ENCODE measurements at places on chromosomes 16 and 17. TPM values are rescaled to one million over a fixed set of nuclear protein-coding genes. Genes with fewer than 3 reads are reported as not detected.

DNA sequence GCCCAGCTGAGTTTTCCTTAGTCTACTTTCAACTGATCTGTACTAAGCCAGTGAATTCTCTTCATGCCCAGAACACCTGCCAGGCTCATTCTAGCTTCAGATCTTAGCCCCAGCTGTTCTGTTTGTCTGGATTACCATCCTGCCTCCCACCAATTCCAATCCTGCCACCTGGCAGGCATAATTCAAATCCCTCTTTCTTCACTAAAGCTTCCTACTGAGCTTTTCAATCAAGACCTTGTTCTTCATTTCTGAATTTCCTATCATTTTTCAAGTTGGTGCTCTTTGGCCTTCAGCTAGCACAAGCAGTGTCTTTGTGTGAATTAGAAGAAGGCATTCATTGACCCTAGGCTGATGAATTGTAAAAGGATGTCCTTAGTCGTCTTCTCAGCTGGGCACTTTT, 357.6 kb downstream of the UTP18 start:
- DNase-seq, result no peak

GRCh38 chr16:85638695-85639409, 25.7 kb downstream of the GSE1 start:
- no peak for DNase-seq

DNA sequence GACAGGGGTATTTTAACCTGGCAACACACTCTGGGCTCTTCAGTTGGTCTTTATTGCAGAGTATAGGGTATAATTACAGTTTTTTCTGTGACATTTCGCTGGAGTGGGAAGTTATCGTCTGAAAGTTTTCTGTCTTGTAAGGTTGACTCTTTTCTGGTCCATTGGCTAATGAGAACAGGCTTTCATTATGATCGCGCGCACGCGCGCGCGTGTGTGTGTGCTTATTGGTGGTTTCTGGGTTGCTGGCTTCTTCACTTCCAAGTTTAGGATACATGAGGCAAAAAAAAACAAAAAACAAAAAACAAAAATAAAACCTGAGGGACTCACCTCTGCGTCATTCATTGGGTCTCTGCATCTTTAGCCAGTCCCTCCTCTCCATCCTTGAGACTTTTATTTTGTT, 68.7 kb upstream of the MYOCD start:
- no peak for DNase-seq

- no peak for DNase-seq
Measured at GRCh38 chr17:69457603-69458002, 43.1 kb downstream of the MAP2K6 start.

DNA sequence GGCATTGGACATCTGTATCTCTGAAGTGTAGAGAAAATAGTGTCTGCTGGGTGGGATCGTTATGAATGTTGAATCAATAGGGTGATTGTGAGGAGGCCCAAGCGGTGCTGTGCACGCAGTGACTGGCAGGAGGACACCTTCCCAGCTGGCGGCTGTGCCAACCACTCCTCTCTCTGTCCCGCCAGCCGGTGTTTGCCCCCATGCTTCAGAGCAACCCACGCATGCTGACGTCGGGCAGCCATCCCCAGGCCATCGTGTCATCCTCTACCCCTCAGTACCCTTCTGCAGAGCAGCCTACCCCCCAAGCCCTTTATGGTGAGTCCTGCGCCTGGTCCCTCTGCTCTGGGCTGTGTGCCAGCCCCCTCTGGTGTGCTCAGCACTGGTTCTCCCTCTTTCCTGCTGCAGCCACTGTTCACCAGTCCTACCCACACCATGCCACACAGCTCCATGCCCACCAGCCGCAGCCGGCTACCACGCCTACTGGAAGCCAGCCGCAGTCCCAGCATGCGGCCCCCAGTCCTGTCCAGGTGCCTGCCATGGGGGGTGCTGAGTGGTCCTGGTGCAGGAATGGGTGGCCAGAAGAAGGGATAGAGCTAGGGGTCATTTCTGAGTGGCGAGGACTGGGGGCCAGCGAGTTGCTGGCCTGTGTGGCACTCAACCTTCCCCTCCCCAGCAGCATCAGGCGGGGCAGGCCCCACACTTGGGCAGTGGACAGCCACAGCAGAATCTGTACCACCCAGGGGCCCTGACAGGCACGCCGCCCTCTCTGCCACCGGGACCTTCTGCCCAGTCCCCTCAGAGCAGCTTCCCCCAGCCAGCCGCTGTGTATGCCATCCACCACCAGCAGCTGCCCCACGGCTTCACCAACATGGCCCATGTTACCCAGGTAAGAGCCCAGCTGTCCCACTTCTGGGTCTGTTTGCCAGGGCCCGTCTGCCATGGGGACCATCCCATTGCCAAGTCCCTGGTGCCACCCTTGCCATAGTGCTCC, 11.0 kb downstream of the TUFM start:
- DNase-seq, result no peak

DNA sequence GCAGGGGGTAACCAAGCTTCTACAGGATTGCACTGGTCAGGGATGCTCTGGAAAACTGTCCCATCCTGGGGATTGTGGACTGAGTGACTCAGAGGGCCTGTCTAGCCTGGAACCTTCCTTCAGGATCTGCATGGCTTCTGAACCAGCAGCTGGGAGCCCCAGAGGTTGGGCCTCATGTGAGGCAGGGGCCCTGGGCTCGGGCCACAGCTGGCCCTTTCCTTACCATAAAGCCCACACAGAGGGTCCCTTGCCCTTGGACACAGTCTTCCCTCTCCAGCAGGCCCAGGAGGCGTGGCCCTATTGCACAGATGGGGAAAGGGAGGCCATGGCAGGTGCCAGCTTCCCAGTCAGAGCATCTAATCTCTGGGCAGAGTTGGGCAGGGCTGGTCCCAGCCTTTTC, 30.5 kb downstream of the ADCY7 start:
- DNase-seq, result no peak

DNA sequence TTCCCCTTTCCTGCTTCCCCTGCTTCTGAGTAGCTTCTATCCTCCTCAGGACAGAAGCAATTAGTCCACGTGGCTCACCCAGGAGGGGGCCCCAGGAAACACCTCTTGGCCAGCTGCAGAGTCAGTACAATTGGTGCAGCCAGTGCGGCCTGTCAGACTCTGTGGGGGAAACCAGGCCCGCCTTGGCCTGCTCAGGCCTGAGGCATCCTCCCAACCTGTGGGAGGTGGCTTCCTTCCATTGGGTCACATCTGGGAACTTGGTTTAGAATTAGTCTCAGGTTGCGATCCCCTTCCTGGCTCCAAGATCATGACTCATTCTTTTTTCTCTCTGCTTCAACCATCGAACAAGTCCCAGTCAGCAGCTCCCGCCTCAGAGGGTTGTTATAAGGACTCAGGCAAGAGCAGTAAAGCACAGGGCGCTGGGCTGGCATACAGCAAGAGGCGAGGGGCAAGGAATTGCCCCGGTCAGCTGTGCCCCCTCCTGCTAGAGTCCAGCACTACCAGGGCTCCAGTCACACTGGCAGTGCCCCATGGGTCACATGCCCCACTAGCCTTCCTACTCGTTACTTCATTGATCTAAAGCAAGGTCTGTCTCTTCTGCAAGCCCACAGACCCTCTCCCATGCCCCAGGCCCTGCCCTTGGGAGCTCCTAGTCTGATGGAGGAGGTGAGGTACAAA, 8.1 kb upstream of the EPX start:
- DNase-seq, result no peak

- DNase-seq, result no peak
Measured at GRCh38 chr16:4894276-4895150, 42.4 kb downstream of the PPL start.

GRCh38 chr16:81462683-81463082, 18.1 kb downstream of the CMIP start:
- DNase-seq, result no peak

DNA sequence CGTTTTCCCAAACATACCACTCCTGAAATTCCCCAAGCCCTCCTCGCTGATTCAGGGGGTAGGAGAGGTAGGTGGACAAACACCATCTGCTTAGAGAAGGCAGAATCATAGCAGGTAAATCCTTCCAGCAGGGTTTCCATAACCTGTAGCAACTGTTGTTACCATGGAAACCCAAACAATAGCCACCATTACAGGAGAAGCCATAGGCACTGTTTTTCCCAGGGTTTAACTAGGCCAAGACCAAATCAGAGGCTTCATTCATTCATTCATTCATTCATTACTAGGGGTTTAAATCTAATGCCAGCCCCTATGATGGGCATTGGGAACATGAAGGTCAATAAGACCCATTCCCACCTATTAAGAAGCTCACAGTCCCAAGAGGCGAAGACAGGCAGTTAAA, 25.5 kb upstream of the CIITA start:
- no peak for DNase-seq

- peak; percentile 27 for DNase-seq
Measured at GRCh38 chr16:6643080-6643686, 689.5 kb upstream of the RBFOX1 start.

DNA sequence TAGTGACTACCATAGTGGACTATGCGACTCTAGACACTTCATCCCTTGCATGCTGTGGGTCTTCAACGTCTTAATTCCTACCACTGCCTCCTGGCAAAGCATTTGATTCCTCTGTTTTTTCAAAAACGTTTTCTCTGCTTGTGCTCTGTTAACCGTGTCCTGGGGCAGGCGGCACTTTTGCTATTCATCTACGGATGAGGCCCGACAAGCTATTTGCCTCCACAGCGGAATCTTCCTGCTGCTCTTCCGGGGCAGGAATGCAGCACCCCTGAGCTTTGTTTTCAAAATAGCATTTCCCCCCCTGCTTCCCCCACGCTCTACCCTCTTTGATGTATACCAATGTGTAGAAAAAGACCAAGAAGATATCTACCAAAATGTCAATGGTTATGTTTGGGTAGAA, 39.8 kb upstream of the METTL16 start:
- DNase-seq, result no peak

- no peak for DNase-seq
Measured at GRCh38 chr17:61504697-61505096, 52.5 kb downstream of the TBX4 start.

DNA sequence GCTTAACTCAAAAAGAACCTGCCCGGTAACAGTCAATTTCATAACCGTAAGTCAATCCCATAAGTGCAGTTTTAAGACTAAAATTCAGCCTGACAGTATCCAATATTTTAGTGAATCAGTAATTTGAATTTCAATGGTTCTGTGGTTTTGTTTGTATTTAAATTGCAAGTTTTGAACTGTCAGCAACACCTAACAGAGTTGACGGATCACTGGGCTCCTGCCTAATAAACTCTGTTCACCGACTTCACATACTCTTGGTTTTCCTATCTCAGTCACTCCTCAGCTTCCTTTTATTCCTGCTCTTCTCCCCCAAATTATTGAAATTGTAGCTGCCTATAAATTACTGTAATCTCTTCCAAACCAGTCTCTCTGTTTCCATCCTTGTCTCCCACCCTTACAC, 12.5 kb downstream of the SIAH1 start:
- no peak for DNase-seq

DNA sequence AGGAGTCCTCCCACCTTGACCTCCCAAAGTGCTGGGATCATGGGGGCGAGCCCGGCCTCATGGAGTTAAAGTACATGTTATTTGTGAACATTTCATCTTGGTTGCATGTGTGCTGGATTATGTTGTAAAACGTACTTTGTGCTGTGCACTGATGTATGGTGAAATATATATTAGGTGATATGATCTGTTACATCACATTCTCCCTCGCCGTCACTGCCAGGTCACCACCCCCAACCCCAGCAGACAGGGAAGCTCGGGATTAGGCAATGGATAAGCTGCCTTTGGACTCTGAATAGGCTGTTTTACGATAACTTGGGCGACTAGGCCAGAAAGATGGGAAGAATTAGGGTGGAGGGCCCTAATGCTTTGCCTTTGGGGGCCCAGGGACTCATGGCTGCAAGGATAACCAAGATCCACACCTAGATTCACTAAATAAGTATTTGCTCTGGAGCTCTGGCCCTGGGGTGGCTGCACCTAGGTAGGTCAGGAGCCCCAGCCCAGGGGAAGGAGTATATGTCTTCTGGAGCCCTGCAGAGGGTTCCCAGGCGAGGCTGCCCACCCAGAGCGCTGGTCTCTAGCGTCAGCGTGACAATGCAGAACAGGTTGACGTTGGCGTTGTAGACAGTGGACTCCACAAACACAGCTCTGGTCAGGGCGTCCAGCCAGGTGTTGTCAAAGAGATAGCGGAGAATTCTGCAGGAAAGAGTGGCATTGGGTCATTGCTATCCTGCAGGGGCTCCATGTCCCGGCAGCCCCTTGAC, 27.1 kb upstream of the GCSH start:
- no peak for DNase-seq

- no peak for DNase-seq
Measured at GRCh38 chr17:5785867-5786509, 201.7 kb upstream of the NLRP1 start.

DNA sequence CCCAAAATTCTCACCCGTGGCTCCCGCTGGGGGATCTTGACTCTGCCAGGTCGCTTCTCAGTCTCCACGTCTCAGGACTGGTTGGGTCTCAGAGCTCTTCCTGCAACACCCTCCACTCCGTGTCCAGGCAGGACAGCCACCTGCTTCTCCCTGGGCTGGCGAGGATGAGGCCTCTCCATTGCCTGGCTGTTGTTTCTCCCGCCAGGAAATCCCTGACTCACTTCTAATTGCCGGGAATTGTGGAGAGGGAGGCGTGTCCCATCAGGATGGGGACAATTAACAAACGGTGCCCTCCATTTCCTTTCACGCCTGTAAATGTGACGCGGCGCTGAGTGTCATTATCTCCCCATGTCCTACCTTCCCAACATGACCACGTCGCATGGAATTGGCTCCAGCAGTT, 204.5 kb downstream of the RBFOX3 start:
- DNase-seq, result no peak

GRCh38 chr17:66562119-66562518, 259.7 kb downstream of the PRKCA start:
- no peak for DNase-seq

DNA sequence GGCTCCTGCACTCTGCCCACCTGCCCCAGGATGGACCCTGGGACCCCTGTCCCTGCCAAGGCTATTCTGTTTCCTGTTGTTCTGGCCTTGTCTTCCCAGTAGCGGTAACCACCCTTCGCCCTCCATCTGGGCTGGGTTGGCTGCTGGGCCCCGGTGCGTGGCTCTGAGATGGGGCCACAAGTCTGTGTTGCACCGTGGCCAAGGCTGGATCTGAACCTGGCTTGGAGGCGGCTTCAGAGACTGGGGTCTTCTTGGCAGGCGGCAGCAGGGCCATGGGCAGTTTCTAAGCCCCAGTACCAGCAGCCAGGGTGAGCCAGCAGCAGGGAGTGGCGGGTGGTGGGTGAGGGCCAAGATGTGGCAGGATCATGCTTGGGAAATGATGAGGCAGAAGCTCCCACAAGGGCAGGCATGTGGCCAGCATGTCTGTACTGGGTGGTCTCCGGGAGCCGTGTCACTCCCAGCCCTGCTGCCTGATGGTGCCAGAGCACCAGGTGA, 12.6 kb downstream of the MAP2K3 start:
- no peak for DNase-seq

DNA sequence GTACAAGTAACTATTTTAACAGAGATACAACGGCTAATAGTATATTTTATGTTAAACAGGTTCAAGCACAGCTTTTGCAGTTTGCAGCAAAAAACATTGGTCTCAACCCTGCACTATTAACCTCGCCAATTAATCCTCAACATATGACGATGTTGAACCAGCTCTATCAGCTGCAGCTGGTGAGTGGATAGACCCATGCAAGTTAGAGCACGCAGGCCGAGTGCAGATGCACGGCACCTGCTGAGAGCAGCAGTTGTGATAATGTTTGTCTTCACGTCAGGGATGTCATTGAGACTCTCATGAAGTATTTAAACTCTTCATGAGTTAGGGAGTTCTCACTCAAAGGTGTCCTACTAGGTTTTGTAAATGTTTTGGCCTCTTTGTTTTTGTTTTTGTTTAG, 45.6 kb downstream of the TMC6 start:
- no peak for DNase-seq

GRCh38 chr16:78198288-78198687, 98.8 kb downstream of the WWOX start:
- no peak for DNase-seq

TSPOAP1 gene
- 6.0 TPM for total RNA-seq

C17orf107 gene
- total RNA-seq, result 0.28 TPM

HSF4 gene
- total RNA-seq, result 71.3 TPM

Measured in heart right ventricle (tissue), 16 donors.